ENCODE measurements at places on chromosomes 1 and 21. TPM values are rescaled to one million over a fixed set of nuclear protein-coding genes. Genes with fewer than 3 reads are reported as not detected.

The LCE1F gene
- total RNA-seq, result not detected

The IGSF21 gene
- total RNA-seq, result not detected

The SYNC gene
- total RNA-seq, result 15.8 TPM

The NDC1 gene
- total RNA-seq, result 25.6 TPM

The CAMTA1 gene
- 68.2 TPM for total RNA-seq

The KLHL20 gene
- total RNA-seq, result 13.7 TPM

The FCGR3B gene
- not detected for total RNA-seq

The DIP2A gene
- 7.3 TPM for total RNA-seq

The REN gene
- not detected for total RNA-seq

The FMO4 gene
- 0.51 TPM for total RNA-seq

The TP73 gene
- total RNA-seq, result 0.98 TPM

The CR1 gene
- total RNA-seq, result not detected

The ERICH3 gene
- total RNA-seq, result not detected

The AKR7A3 gene
- 0.16 TPM for total RNA-seq

The DPT gene
- total RNA-seq, result not detected

The KIFAP3 gene
- total RNA-seq, result 13.7 TPM

The RIPPLY3 gene
- 0.55 TPM for total RNA-seq

The HES4 gene
- 36.5 TPM for total RNA-seq

The LORICRIN gene
- total RNA-seq, result not detected

The PLA2G2C gene
- total RNA-seq, result not detected

The ECM1 gene
- total RNA-seq, result 1.5 TPM

The NIBAN1 gene
- 1.1 TPM for total RNA-seq

The PCP4 gene
- total RNA-seq, result not detected

The PLA2G4A gene
- total RNA-seq, result 9.4 TPM

The PPIAL4G gene
- not detected for total RNA-seq

The NBPF4 gene
- total RNA-seq, result 0.07 TPM

The CCT3 gene
- 383 TPM for total RNA-seq

The NHLH1 gene
- 0.33 TPM for total RNA-seq

The FCER1G gene
- total RNA-seq, result 0.23 TPM

The LCE4A gene
- total RNA-seq, result not detected

The SLC35F3 gene
- 4.8 TPM for total RNA-seq

The SAMD13 gene
- 0.81 TPM for total RNA-seq

The GLRX2 gene
- 45.1 TPM for total RNA-seq

The UTS2 gene
- not detected for total RNA-seq

The GPR37L1 gene
- total RNA-seq, result 0.18 TPM

The KRTAP21-3 gene
- total RNA-seq, result not detected

The ST6GALNAC3 gene
- total RNA-seq, result 0.64 TPM

The CRTC2 gene
- 38.1 TPM for total RNA-seq
